CD4-positive, alpha-beta memory T cell (primary cell): ENCODE measurements at places on chromosomes 4 and X. TPM values are rescaled to one million over a fixed set of nuclear protein-coding genes. Genes with fewer than 3 reads are reported as not detected.

Gene GRSF1
- total RNA-seq = 54.3 TPM

Gene UGT2B11
- not detected for total RNA-seq

Gene SSX1
- total RNA-seq = not detected

Gene USP17L10
- not detected for total RNA-seq

Gene GNL3L
- total RNA-seq = 45.1 TPM

Gene BRS3
- not detected for total RNA-seq

Gene DKK2
- not detected for total RNA-seq

Gene CCKAR
- total RNA-seq = not detected

Gene ADGRG2
- not detected for total RNA-seq

Gene TENM3
- not detected for total RNA-seq

Gene TCEAL2
- total RNA-seq = 1.9 TPM

Gene HTR2C
- total RNA-seq = not detected

Gene FAM184B
- total RNA-seq = not detected

Gene LDB2
- not detected for total RNA-seq

Gene YIPF7
- not detected for total RNA-seq

Gene IL1RAPL2
- total RNA-seq = not detected

Gene DIPK2B
- total RNA-seq = not detected

Gene DUSP21
- total RNA-seq = not detected

Gene SPANXA2
- not detected for total RNA-seq

Gene ASB9
- total RNA-seq = not detected

Gene MAP9
- total RNA-seq = 5.8 TPM

Gene TLR8
- total RNA-seq = 0.26 TPM

Gene RNF150
- total RNA-seq = not detected

Gene PNMA3
- total RNA-seq = 14.3 TPM

Gene NMU
- total RNA-seq = not detected

Gene KCNIP4
- total RNA-seq = not detected

Gene RBM46
- not detected for total RNA-seq

Gene PAGE5
- total RNA-seq = 0.69 TPM

Gene GAR1
- 13.7 TPM for total RNA-seq

Gene AFP
- not detected for total RNA-seq

Gene DAPP1
- 23.0 TPM for total RNA-seq

Gene RIPPLY1
- total RNA-seq = not detected

Gene EFHC2
- total RNA-seq = 1.9 TPM

Gene ATP1B4
- not detected for total RNA-seq

Gene MAGEA1
- not detected for total RNA-seq

Gene USP51
- total RNA-seq = 2.7 TPM

Gene SRPK3
- not detected for total RNA-seq

Gene CTAG2
- not detected for total RNA-seq

Gene RAB39B
- 16.6 TPM for total RNA-seq

Gene CXorf65
- total RNA-seq = 45.1 TPM

Gene SYAP1
- total RNA-seq = 13.9 TPM

Gene TCP11X2
- total RNA-seq = not detected

Gene SCRG1
- not detected for total RNA-seq

Gene FUNDC1
- total RNA-seq = 7.4 TPM

Gene SPINK2
- total RNA-seq = 3.2 TPM

Gene CXCL3
- not detected for total RNA-seq

Gene TMEM255A
- 0.76 TPM for total RNA-seq

Gene ASB12
- total RNA-seq = not detected

Gene P2RY10
- 87.4 TPM for total RNA-seq

Gene PLAC1
- not detected for total RNA-seq

Gene F11
- total RNA-seq = not detected

Gene TMPRSS11D
- total RNA-seq = not detected
